Effector memory CD4-positive, alpha-beta T cell (primary cell): ENCODE measurements at places on chromosomes 1 and 21.

- DNase-seq = no peak
Measured at GRCh38 chr1:205300149-205300548, 21.4 kb downstream of the NUAK2 start.

- DNase-seq = no peak
Measured at GRCh38 chr21:16534408-16535101, 804.8 kb downstream of the USP25 start.

- no peak for DNase-seq
Measured at GRCh38 chr1:4062992-4063391, 162.9 kb upstream of the C1orf174 start.

DNA sequence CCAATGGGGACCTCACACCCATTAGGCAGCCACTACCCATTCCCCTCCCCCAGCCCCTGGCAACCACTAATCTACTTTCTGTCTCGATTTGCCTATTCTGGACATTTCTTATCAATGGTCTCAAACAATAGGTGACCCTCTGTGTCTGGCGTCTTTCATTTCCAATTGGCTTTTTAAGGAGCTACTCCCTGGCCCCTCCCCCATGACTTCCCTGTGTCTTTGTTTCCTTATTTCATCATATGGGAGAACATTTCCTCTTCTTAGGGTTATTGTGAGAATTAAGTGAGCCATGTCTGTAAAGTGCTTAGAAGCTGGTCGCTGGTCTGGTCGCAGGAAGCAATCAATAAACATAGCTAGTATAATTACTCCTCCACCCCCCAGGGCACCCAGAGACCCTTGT lies 80.9 kb downstream of the SPSB1 start:
- DNase-seq = no peak

GRCh38 chr21:43268086-43268803 lies 99.4 kb downstream of the CRYAA start:
- DNase-seq = no peak

- DNase-seq = no peak
Measured at GRCh38 chr1:95039360-95040031, 33.3 kb downstream of the ALG14 start.

- DNase-seq = no peak
Measured at GRCh38 chr1:81549588-81550127, 251.1 kb upstream of the ADGRL2 start.

DNA sequence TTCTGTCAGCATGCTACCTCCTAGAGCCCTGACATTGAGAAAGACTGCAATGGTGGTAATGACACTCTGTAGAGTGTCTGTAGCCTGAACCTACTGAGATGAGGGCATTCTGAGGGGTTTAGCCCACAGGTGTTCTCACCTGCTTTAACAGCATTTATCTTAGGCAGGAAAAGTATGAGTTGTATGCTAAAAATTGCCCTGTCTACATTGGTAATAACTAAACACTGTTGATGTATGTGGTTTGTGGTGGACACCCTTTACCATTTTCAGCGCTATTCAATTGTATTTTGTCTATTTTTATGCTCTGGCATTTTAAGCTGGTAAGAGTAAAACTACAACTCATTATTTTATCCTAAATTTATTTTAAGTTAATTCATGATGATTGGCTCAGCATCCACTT lies 10.0 kb downstream of the PYHIN1 start:
- no peak for DNase-seq

DNA sequence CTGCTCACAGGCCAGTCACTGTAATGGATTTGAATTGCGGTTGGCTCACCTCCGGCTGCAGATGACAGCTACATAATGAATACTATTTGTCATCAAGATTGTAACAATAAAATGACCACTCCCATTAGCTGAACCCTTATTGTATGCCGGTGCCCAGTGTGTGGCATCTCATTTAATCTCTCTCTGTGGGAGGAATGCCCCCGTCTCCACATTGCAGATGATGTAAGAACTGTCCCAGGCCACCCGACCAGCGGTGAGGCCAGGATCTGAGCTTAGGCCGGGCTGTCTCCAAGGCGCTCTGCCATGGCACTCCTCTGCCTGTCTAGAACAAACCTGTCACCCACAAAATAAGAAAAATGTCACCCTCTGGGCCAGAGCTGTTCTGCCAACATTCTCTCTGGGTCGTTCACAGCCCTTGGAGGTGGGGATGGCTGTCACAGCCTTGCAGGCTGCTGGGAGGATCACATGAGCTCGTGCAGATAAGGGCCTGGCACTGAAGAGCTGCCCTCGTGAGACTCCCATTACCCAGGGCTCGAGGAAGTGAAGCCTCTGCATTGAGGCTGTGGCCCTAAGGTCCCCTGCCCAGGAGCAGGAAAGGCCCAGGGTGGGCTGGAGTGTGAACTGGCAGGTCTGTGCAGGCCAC lies 52.7 kb downstream of the ECE1 start:
- no peak for DNase-seq

DNA sequence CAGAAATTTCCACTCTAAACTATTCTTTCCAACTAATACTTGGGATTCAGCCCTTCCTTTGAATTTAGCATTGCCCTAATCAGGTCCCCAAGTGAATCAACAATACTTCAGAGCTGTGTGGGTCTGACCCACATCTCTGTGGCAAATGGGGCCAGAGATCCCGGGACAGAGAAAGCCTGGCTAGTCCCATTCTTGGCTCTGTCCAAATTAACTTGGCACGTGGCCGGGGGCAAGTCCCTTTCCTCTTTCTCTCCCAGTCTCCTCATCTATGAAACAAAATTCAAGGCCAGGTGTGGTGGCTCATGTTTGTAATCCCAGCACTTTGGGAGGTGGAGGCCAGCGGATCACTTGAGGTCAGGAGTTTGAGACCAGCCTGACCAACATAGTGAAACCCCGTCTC lies 6.3 kb upstream of the ZC3H12A start:
- no peak for DNase-seq

- no peak for DNase-seq
Measured at GRCh38 chr1:201761871-201762270, 67.1 kb upstream of the IPO9 start.
